ENCODE measurements at places on chromosomes 5 and 9. TPM values are rescaled to one million over a fixed set of nuclear protein-coding genes. Genes with fewer than 3 reads are reported as not detected.

DNA sequence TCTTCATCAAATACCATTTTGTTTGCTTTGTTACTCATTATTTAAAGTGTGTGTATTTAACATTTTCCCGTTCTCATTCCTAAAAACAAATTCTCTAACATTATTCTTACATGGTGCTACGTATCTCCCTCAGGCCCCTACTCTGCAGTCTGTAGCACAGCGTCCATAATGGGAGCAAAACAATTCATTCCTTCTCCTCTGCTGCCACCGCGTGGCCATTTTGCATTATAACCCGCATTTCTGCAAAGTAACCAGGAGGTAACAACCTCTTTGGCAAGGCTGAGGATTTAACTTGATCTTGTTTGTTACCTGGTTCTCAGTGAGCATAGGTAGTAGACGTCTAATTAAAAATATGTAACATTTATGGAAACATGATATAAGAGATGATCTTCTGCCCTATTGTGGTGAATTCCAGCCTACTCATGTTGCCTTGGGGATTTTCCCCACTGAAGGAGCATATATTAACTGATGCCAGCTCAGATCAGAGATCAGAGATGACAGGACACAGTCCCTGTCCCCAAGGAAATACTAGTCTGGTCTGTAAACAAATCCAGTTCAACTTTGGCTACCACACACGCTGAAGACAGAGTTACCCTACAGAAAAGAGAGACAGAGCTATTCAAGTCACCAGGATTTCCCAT, 10.5 kb downstream of the OR1K1 start:
- H3K36me3 ChIP-seq: no peaks in the 10 kb centered on the region
- no peaks in the 10 kb centered on the region for H3K27me3 ChIP-seq

GRCh38 chr9:7489036-7489435, 310.5 kb downstream of the DMAC1 start:
- no peak overlapping the region for H3K4me3 ChIP-seq
- H3K4me1 ChIP-seq: no peaks in the 10 kb centered on the region
- no peaks in the 10 kb centered on the region for H3K27me3 ChIP-seq

DNA sequence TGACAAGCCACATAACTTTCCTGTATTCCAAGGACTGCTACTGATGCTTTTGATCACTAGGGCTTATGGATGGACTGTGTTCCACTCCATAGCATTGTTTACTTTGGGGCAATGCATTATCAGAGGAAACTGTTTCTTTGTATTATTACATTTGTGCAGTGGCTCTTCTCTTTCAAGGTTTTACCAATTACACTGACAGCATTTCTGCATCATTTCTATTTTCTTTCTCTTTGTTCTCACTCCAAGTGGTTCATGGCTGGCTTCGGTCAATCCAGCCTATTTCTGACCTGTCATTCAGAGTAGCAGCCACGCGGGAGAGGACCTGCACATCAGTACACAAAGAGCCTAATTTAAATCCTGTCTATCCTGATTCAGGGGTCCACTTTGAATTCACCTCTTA, 711.0 kb downstream of the TLE4 start:
- DNase-seq: no peak
- H3K4me1 ChIP-seq: no peaks in the 10 kb centered on the region
- no peak overlapping the region for H3K4me3 ChIP-seq
- no peak overlapping the region for H3K27ac ChIP-seq
- no peaks in the 10 kb centered on the region for H3K36me3 ChIP-seq

DNA sequence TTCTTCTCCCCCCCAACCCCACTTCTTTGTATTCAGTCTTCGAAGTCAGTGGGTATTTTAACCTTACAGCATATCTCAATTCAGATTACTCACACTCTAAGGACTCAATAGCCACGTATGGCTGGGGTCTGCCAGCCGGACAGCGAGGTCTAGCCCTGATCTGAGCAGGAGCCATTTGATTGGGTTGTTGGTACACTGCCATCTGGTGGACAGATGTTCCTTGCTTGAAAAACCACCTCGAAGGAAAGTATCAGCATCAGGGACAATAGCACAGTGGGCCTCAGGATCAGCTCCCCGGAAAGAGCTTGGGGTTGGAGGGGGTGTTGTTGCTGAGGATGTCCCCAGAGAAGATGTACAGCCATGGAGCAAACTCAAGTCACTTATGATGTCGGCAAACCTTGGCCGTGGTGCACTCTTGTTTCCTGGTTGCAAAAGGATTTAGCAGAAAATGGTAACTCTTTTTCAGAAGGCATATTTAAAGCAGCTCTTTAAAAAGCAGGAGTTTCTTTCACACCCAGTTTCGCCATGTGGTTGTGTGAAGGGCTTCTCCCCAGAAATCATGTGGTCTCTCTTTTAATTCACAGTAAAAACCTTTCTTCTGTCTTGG, 31.7 kb upstream of the KCNMB1 start:
- H3K27ac ChIP-seq: no peak overlapping the region
- no peaks in the 10 kb centered on the region for H3K36me3 ChIP-seq

GRCh38 chr5:72293495-72294055, 26.5 kb downstream of the MRPS27 start:
- peaks cover 7% of the 10 kb centered on the region for H3K36me3 ChIP-seq
- no peak overlapping the region for H3K4me3 ChIP-seq
- H3K27me3 ChIP-seq: no peaks in the 10 kb centered on the region

GRCh38 chr5:17121776-17122175, 95.7 kb upstream of the BASP1 start:
- H3K27me3 ChIP-seq: no peaks in the 10 kb centered on the region
- H3K4me3 ChIP-seq: no peak overlapping the region
- no peaks in the 10 kb centered on the region for H3K36me3 ChIP-seq
- no peaks in the 10 kb centered on the region for H3K4me1 ChIP-seq
- H3K27ac ChIP-seq: no peak overlapping the region
- DNase-seq: no peak

DNA sequence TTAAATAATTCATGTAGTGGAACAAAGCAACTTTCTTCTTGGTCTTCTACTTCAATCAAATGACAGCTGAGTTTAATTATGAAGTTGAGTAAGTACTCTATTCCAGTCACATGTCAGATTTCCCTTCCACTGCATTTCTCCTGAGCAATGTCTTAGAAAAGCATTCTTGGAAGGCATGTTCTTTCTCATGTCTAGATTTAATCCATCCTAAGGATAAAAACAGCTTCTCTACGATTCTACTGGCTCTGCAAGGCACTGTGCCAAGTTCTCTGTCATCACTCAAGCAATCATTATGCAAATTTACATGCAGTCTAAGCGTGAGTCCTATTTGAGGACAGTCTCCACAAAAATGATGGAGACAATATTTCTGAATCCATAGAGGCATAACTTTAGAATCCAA, 142.4 kb downstream of the YIPF5 start:
- no peak overlapping the region for H3K4me3 ChIP-seq
- peaks cover 2% of the 10 kb centered on the region for H3K27me3 ChIP-seq
- H3K36me3 ChIP-seq: no peaks in the 10 kb centered on the region
- H3K4me1 ChIP-seq: no peaks in the 10 kb centered on the region
- no peak overlapping the region for H3K27ac ChIP-seq

GRCh38 chr5:50854082-50854481, 187.6 kb downstream of the PARP8 start:
- H3K27ac ChIP-seq: no peak overlapping the region
- H3K27me3 ChIP-seq: no peaks in the 10 kb centered on the region
- H3K4me1 ChIP-seq: no peaks in the 10 kb centered on the region
- H3K36me3 ChIP-seq: no peaks in the 10 kb centered on the region
- H3K4me3 ChIP-seq: no peak overlapping the region

GRCh38 chr5:134851307-134851923, 5.6 kb downstream of the C5orf24 start:
- H3K27ac ChIP-seq: no peak overlapping the region
- peaks cover 7% of the 10 kb centered on the region for H3K4me1 ChIP-seq
- no peaks in the 10 kb centered on the region for H3K27me3 ChIP-seq
- peaks cover 41% of the 10 kb centered on the region for H3K36me3 ChIP-seq

DNA sequence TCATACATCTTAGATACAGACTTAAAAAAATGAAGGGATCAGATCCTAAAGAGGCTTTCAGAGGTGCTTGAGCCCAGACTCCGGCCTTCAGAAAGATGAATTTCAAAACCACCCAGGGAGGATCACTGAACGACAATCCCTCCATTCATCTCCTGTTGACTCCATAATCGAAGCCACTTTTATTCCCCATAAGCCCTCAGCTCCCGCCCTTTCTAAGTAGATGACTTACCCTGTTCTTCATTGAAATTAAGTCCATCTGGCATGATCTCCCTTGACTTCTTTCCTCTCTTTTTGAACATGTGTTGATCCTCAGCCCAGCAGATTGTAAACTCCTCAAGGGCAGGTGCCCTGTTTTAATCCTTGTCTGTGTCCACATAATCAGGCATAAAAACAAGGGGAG, 50.8 kb upstream of the ASTN2 start:
- no peak for DNase-seq
- no peak overlapping the region for H3K4me3 ChIP-seq
- H3K36me3 ChIP-seq: no peaks in the 10 kb centered on the region
- no peaks in the 10 kb centered on the region for H3K27me3 ChIP-seq

Gene EPB41L4B
- total RNA-seq: 0.71 TPM

Gene SPATA31D4
- total RNA-seq: not detected

Gene TPD52L3
- not detected for total RNA-seq

Gene THOC3
- total RNA-seq: 38.0 TPM

Gene IFNA21
- total RNA-seq: not detected

Gene PCDHA12
- total RNA-seq: under 0.01 TPM

Gene OR1Q1
- not detected for total RNA-seq
